Activated naive CD4-positive, alpha-beta T cell (primary cell): ENCODE measurements at places on chromosomes 2 and 18.

GRCh38 chr2:180443888-180444287, 436.8 kb upstream of the CWC22 start:
- DNase-seq = no peak

DNA sequence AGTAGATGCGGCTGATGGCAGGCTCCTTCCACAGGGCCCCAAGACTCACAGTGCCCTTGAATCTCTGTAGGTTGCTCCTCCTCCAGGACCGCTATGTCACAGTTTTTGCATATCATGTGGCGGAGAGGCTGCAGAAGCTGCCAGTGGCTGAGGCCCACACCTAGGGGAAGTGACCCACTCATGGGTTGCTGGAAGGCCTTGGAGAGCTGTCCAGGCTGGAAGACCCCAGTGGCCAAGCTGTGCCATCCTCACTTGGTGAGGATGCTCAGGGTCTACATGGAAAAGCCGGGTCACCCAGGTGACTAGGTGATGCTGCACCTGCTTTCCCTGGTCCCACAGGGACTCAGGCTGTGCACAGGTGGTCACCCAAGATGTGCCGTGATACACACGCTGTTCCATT, 90.6 kb downstream of the SEPTIN10 start:
- no peak for DNase-seq

DNA sequence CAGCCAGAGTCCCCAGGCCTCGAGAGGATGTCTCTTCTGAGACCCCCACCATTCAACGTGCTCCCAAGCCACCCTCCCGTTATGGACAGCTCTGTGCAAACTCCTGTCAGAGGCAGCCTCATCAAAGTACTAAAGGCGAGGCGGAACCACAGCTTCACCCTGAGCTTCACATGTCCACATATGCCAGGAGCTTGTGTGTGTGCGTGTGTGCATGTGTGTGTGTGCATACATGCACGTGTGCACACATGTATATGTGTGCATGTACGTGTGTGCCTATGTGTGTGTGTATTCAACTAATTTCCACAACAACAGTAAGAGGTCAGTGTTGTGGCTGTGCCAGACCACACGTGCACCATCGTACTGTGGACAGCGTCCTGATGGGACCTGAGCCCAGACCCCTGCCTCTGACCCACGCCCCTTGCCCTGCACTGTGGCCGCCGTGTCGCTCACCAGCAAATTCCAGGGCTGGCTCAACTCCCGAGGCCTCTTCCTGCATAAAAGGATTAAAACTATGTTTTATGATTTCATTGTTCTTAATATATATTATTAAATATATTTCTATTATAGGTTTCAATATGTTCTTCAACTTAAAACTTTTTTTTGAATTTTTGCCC, 444.8 kb downstream of the EIPR1 start:
- DNase-seq = no peak

GRCh38 chr2:8514796-8515758, 166.8 kb upstream of the ID2 start:
- DNase-seq = no peak

DNA sequence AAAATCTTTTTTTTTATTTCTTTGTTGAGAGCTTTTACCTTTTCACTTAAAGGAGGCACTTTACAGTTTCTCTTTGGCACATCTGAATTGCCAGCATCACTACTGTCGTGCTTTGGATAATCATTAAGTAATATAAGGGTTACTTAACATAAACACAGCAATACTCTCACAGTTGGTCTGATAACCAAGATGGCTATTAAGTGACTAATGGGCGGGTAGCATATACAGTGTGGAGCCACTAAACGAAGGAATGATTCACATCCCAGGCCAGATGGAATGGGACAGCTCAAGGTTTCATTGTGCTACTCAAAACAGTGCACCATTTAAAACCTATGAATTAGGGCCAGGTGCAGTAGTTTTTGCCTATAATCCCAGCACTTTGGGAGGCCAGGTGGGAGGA, 28.1 kb downstream of the USP37 start:
- DNase-seq = no peak

DNA sequence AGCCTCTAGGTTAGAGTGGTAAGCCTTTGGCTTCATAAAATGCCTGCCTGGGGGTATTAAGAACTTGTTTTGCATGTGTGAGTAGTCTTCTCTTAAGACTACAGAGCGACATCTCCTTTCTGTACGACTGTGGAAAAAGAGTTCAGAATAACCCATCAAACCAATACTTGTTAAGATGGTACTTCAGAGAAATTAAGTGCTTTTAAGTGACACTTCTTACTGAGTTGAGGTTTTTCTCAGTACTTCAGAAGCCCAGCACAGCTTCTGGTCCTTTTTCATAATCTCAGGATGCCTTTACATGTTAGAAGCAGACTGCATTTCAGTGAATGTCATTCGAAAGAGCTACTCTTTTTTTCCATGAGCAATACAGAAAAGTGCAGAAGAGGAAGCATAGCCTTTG, 10.8 kb downstream of the XRCC5 start:
- DNase-seq = no peak

DNA sequence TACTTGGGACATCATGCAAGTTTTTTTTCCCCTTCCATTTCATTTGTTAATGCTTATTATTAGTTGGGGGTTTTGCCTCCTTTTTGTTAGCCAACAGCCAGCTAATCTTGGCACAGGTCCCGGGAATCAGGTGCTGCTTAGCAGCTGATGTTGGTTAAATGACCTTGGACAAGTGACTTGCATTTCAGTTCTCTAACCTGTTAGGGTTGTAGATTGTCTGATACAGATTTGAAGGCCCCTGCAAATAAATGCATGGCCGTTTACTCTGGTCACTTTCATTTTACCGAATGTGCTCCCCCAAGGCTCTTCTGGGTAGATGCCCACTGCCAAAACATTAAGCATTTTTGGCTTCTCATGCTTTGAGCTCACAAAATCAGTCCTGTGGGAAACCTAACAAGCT, 120.9 kb downstream of the SPTBN1 start:
- DNase-seq = no peak

DNA sequence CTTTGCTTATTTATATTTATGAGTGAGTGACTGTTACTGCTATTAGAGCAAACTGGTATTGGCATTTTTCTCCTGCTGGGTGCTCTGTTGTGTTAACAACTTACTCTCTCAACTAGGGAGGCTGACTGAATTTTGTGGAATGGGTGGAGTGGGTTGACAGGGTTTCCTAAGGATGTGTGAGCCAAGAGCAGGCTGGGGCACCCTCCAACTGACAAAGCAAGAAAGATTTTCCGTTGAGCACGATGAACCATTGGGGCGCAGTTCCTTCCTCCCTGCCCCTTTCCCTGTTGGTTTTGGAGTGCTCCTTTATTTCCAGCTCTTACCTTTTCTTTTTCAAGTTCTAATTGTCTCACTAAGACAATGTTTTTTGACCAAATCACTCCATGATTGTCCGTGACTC, 20.3 kb downstream of the SEH1L start:
- DNase-seq = no peak

- no peak for DNase-seq
Measured at GRCh38 chr2:215080545-215080944, 57.9 kb downstream of the ABCA12 start.

DNA sequence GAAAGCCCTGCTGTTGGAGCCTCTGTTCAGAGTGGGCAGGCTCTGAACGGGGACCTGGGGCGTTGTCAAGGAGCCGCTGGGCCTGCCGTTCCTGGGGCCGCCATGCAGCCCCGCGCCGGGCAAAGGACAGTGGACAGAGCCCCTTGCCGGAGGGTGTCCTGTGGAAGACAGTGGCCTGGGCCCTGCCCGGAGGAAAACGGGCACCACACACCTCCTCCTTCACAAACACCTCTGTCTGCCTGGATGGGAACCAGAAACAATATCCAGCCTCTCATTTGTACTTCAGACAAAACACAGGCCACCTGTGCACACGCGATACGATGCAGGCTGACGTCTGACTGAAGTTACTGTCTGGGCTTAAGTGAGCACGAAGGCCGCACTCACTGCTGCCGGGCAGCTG, 233.7 kb downstream of the TWIST2 start:
- DNase-seq = no peak

DNA sequence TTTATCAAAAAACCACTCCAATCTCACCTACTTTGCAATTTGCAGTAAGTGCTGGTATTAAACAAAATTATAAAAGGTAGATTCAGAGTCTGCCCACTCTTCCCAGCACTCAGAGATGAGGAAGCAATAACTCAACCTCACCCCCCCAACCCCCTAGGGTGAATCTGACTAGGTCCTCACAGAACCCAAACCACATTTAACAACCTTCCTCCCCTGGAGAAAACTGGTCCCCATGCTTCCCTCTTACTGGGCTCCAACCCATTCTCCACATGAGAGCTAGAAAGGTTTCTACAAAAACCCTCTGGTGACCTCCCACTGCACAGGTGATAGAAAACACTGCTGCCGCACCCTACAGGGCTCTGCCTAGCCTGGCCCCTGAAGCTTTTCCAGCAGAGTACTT, 40.5 kb upstream of the BMP10 start:
- DNase-seq = no peak

- no peak for DNase-seq
Measured at GRCh38 chr2:203909261-203909967, 27.1 kb upstream of the ICOS start.

GRCh38 chr2:101842471-101842870, 145.0 kb downstream of the MAP4K4 start:
- no peak for DNase-seq

DNA sequence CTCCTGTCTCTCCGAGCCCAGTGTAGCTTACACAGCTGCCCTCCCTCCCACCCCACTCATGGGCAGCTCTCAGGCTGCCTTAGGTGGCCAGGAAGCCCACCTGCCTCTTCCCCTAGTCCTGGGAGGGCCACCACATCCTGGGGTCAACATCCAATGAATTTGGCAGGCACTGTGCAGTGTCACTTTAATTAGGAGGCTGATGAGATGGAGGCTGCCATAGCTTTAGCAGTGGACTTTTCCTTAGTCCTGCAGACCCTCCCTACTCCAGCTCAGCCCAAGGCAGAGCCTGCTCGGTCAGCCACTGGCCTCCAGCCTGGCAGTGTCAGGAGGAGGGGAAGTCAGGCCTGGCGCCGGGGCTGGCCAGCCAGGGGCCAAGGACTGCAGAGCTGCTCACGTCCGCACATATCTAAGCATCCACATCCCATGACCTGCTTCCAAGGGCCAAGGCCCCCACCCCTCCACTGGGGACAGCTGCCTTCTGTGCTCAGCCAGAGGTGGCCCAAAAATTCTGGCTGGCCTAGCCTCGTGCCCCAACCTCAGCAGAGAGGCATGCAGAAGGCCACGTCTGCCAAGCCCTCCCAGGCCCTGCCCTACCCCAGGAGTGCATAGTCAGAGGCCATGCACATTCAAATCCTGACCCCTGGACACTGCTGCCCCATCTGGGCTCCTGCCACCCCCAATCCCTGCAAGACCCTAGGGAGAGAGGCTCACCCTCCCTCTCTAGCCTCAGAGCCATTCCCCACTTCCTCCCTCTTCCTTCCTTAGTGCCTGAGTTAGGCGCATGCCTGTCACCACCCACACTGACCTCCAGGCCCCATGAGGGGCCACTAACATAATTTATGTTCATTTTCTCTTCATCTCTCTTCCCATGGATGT, 33.1 kb downstream of the ADRA2B start:
- DNase-seq = no peak

- DNase-seq = no peak
Measured at GRCh38 chr2:153197402-153198386, 280.9 kb downstream of the RPRM start.

- no peak for DNase-seq
Measured at GRCh38 chr2:129181433-129181832, 798.0 kb upstream of the RAB6C start.

DNA sequence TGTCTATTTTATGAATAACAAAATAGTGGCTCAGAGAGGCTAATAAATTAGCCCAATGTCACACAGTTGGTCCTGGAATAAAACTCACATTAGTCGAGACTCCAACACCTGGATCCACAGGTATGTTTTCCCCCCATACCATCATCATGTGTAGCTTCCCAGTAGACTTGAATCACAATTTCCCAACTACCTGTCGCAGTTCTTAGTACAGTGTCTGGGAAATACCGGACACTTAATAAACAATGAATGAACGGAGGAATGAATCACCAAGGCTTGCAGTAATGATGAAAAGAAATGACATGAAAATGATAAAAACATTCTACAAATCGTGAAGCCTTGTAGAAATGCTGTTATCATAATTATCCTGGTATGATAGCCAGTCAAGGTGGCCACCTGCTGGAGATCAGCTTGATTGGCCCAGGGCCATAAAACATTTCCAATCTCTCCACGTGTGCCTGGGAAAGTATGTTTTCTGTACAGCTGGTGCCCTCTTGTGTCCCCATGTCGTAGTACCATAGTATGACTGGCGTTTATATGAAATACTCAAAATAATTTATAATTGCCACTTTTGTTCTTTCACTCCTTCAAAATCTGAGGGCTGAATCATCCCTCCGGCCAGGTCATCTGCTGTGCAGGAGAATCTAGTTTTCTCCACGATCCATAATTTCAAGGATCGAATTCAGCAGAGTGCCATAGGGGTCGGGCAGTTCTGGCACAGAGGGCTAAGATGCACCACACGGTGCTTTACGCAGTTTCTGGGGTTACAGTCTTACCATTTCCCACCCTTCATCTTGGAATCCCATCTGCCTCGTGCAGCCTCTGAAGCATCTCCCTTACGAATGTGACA, 95.4 kb downstream of the LAMA1 start:
- DNase-seq = no peak

- no peak for DNase-seq
Measured at GRCh38 chr2:25388491-25388890, 46.8 kb upstream of the DNMT3A start.

DNA sequence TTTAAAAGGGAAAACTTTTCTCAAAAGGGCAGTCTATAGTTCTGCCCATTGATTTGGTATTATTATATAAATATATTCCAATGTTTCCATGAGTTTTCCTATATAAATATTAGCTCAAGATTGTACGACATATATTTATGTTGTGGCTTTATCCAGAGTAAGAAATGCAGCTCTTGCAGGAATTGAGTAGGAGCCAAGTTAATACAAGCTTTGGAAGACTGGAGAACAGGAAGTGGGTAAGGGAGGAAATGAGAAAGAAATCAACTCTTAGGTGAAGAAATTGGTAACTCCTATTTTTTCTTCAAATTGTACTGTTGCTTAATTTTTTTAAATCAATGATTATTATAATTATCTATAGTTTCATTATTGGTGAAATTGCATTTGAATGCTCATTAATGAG, 105.4 kb upstream of the FAM117B start:
- no peak for DNase-seq

DNA sequence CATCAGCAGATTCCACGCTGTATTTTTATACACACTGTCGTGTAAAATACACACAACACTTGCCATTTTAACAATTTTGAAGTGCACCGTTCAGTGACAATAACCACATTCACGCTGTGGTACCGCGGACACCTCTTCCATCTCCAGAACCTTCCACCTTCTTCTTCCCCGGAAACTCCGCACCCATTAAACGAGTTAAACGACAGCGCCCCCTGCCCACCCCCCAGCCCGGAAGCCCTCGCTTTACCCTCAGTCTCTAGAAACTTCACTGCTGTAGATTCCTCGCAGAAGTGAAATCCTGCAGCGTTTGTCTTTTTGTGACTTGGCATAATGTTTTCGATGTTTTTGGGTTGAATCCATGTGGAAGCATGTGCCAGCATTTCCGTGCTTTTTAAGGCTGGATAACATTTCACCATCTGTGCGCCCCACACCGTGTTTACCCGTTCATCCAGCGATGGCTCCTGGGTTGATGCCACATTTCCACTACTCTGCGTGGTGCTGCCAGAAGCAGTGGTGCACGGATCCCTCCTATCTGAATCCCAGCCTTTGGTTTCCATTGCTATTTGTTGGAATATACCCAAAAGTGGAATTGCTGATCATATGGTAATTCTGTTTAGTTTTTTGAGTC, 32.0 kb upstream of the TMEM18 start:
- no peak for DNase-seq
